Aorta (tissue), 5 donors: ENCODE measurements at places on chromosomes 12 and 14.
A peak's percentile ranks its signal among the peaks of the same experiment; 100 is the strongest.

GRCh38 chr12:74393272-74393671, 144.4 kb upstream of the ATXN7L3B start:
- no peak for DNase-seq

DNA sequence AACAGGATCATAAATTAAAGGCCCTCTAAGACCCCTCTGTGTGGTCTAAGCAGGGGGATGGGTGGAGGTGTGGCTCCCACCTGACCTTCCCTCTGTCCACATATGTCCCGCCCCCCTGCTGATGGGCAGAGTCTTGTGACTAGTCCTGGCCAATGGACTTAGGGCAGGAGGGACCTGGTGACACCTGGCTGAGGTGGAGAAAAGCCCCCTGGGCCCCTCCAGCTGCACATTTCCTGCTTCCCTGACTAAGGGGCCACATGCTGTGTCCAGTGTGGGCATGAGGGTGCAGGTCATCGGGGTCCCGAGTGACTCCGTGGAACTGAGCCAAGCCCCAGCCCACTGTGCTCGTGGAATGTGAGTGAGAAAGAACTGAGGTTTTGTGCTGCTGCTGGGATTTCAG, 254.7 kb downstream of the ADGRD1 start:
- peak; percentile 50 for DNase-seq

- no peak for DNase-seq
These were observed 208.9 kb downstream of the CACNA1C start for GRCh38 chr12:2261708-2262107.

DNA sequence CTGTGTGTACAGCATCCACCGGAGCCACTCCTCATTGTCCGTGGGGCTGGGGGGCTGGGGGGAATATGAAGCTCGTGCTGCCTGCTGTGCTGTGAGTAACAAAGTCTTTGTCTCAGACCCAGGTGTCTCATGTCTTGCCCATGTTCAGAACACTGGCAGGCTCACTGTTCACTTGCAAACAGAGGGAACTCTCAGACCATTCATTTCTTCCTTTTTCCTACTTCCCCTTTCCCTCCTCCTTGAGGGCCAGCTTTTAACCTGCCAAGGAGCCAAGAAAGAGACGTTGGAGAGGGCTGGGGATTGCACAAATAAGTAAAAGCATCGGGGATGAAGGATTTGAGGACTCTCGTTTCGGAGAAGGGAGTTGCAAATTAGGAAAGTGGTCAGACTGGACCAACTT, 21.6 kb downstream of the GPR132 start:
- DNase-seq: no peak

DNA sequence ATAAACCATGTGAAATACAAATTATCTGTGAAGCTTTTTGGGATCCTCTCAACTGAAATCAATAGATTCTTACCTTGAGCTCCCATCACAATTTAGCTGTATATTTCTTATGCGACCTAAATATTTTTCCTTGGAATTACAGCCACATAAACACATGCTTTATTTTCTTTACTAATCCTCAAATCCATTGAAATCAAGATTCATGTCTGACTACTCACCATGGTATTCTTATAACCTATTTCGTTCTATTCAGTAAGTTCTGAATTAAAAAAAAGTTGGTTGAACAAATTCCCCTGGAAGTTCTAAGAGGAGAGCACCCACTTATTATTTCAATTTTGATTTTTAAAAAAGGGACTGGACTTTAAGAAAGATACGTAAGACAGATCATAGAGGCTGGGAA, 292.1 kb upstream of the ATP2B1 start:
- no peak for DNase-seq

DNA sequence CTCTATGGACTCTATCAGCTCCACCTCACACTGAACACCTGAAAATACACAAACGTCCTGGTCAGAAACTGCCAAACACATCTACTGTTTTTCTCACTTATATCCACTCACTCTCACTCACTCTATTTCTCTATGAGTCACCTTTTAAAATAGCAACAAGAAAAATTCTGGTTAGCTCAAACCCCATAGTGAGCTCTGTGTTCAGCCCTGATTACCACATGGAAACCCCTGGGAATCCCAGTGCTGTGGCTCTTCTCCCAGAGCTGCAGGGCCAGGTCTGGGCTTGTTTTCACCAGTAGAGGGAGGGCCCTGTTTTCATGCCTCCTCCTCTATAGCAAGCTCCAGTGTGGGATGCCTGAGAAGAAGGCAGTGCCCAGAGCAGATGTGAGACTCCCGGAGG, 1126.1 kb downstream of the TMEM121 start:
- DNase-seq: no peak

GRCh38 chr12:88703790-88704189, 123.5 kb upstream of the KITLG start:
- DNase-seq: no peak

GRCh38 chr14:43031598-43031997, 1424.9 kb downstream of the LRFN5 start:
- no peak for DNase-seq

DNA sequence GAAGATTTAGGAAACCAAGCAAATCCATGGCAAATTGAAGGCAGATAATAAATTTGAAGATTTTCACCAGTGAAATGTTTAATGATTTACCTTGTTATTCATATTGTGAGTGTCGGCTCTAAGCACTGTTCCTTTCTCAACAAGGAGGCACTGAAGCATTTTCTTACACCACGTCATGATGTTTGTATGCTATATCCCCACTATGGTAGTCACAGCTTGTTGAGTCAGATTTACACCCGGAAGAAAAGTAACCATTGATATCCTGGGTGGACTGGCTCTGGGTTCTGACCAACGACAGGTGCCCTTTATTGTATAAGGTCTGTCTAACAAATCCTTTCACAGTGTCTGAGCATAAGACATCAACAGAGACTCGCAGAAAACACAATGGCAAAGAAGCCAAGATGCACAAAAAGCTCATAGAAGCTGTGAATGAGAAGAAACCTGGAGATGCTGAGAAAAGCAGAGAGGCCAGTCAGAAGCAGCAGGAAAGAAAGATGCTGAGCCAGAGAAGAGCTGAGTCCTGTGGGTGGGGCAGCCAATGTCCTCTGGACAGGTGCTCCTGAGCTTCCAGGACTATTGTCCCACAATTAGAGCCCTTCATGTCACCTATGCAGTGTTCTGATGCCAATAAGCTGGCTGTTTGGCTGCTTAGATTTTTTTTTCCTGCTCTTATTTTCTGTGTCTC, 49.7 kb upstream of the ARHGAP5 start:
- DNase-seq: no peak
